ENCODE measurements at places on chromosomes 16 and 17. TPM values are rescaled to one million over a fixed set of nuclear protein-coding genes. Genes with fewer than 3 reads are reported as not detected.

The KCNAB3 gene
- polyA plus RNA-seq = 25.7 TPM

The P2RX5 gene
- polyA plus RNA-seq = 436 TPM

The PRR15L gene
- not detected for polyA plus RNA-seq

The MYO1C gene
- polyA plus RNA-seq = 128 TPM

The MAF gene
- 0.35 TPM for polyA plus RNA-seq

The TBX6 gene
- polyA plus RNA-seq = 1.4 TPM

The ZNF652 gene
- polyA plus RNA-seq = 19.4 TPM

The TBC1D3G gene
- not detected for polyA plus RNA-seq

- no peaks in the 10 kb centered on the region for H3K36me3 ChIP-seq
- no peak for DNase-seq
- H3K4me3 ChIP-seq = no peak overlapping the region
- no peaks in the 10 kb centered on the region for H3K27me3 ChIP-seq
- no peak overlapping the region for H3K27ac ChIP-seq
These were observed 14.6 kb downstream of the GSE1 start for GRCh38 chr16:85627526-85628264.

- no peaks in the 10 kb centered on the region for H3K4me1 ChIP-seq
- H3K27me3 ChIP-seq = no peaks in the 10 kb centered on the region
- no peak for DNase-seq
- no peak overlapping the region for H3K4me3 ChIP-seq
- H3K27ac ChIP-seq = no peak overlapping the region
- no peaks in the 10 kb centered on the region for H3K36me3 ChIP-seq
These were observed 9.3 kb upstream of the KRT17 start for GRCh38 chr17:41633556-41634199.

GRCh38 chr17:30336369-30337171 lies 2.7 kb upstream of the TMIGD1 start:
- peak; percentile 71 for DNase-seq
- no peaks in the 10 kb centered on the region for H3K27me3 ChIP-seq
- peaks cover 5% of the 10 kb centered on the region for H3K4me1 ChIP-seq

GRCh38 chr17:6823011-6823442 lies 8.5 kb downstream of the TEKT1 start:
- H3K27me3 ChIP-seq = no peaks in the 10 kb centered on the region
- H3K36me3 ChIP-seq = no peaks in the 10 kb centered on the region
- no peak overlapping the region for H3K4me3 ChIP-seq
- no peak for DNase-seq
- H3K27ac ChIP-seq = no peak overlapping the region

DNA sequence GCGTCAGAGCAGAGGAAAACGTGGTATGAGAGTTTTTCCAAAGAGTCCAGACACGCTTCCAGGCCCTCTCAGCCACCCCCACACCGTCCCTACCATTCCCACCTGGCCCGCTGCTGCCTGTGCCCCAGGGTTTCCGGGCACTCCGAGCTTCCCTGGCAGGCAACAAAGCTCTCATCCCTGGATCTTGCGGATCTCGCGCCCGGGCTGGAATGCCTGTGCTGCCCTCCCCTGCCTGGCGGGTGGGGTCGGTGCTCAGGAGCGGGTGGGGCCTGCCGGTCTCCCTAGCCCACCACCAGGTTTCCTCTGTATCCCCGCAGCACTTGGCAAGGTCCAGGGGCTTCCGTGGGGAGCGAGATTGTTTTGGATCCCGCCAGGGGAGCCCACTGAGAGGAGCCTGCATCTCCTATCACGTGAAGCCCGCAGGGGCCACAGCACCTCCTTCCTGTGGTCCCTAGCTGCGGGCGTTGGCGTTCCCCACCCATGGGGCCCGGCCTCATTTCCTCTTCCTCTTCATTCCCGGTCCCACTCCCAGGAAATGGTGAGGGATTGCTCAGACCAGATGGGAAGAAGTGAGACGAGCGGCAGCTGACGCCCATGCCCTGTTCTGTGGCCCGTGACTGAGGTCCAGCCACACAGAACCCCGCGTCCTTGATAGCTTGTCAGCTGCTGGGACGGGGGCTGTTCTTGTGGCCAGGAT lies 11.0 kb downstream of the TBC1D24 start:
- H3K36me3 ChIP-seq = no peaks in the 10 kb centered on the region
- H3K27ac ChIP-seq = no peak overlapping the region
- DNase-seq = no peak

- no peaks in the 10 kb centered on the region for H3K27me3 ChIP-seq
- H3K36me3 ChIP-seq = no peaks in the 10 kb centered on the region
- no peak overlapping the region for H3K27ac ChIP-seq
- no peak overlapping the region for H3K4me3 ChIP-seq
- H3K4me1 ChIP-seq = no peaks in the 10 kb centered on the region
- no peak for DNase-seq
These were observed 56.3 kb downstream of the METRNL start for GRCh38 chr17:83135692-83136091.

DNA sequence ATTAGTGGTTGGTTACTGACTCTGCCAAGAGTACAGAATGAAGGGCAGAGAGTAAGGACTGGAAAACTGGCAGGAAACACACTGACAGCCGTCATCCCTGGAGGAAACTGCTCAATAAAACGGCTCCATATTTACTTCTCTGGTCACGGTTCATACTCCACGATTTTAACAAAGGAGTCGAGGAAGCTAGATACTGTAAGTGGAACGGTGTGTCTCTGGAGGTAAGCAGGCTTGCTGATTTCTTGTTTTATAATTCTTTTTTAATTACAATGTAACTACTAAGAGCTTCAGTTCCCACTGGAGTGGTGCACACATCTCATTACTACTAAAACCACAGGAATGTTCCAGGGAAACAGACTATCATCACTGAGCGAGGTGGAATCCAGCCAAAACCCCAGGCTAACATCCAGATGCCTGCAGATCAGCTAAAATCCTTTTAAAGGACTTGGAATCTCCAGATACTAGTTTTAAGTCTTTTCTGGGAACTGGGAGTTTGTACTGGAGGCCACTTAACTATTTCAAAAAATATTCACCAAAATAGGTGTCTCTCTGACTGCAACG lies 17.8 kb downstream of the SERPINF1 start:
- peaks cover 30% of the 10 kb centered on the region for H3K4me1 ChIP-seq
- H3K36me3 ChIP-seq = peaks cover 37% of the 10 kb centered on the region
- H3K27ac ChIP-seq = no peak overlapping the region
- DNase-seq = no peak

Data from B cell (primary cell).